ENCODE measurements at places on chromosomes 4 and X. TPM values are rescaled to one million over a fixed set of nuclear protein-coding genes. Genes with fewer than 3 reads are reported as not detected.

- H3K27me3 ChIP-seq, result no peaks in the 10 kb centered on the region
- no peaks in the 10 kb centered on the region for H3K4me1 ChIP-seq
- no peak overlapping the region for H3K4me3 ChIP-seq
- DNase-seq, result no peak
- no peak overlapping the region for H3K27ac ChIP-seq
Observed at GRCh38 chr4:36740796-36741310, 459.4 kb downstream of the DTHD1 start.

DNA sequence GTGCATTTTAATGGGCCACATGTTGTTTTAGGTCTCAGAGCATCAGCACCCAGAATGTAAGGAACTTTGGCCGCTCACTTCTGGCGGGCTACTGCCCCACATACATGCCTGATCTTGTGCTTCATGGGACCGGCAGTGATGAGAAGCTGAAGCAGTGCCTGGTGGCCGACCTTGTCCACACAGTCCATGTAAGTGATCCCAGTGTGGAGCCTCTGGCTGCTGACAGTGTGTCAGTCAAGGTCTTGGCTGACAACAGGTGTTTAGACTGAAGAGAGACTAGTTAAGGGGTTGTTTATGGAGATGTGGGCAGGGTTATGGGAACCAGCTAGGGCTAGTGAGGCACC lies 101.4 kb downstream of the FNIP2 start:
- peaks cover 6% of the 10 kb centered on the region for H3K36me3 ChIP-seq
- peaks cover 15% of the 10 kb centered on the region for H3K4me1 ChIP-seq
- H3K4me3 ChIP-seq, result no peak overlapping the region
- H3K27ac ChIP-seq, result no peak overlapping the region
- H3K27me3 ChIP-seq, result no peaks in the 10 kb centered on the region

- no peak for DNase-seq
- H3K27me3 ChIP-seq, result no peaks in the 10 kb centered on the region
- H3K27ac ChIP-seq, result no peak overlapping the region
- no peaks in the 10 kb centered on the region for H3K4me1 ChIP-seq
Observed at GRCh38 chr4:81758574-81759264, 287.0 kb upstream of the RASGEF1B start.

Gene EDNRA
- not detected for total RNA-seq

Gene ASB9
- 5.6 TPM for total RNA-seq

Gene SERPINA7
- total RNA-seq, result not detected
